ENCODE measurements at places on chromosomes 1 and 21. TPM values are rescaled to one million over a fixed set of nuclear protein-coding genes. Genes with fewer than 3 reads are reported as not detected.
A peak's percentile ranks its signal among the peaks of the same experiment; 100 is the strongest.

GRCh38 chr1:248852481-248853405 lies 6.1 kb downstream of the ZNF692 start:
- no peak for DNase-seq

DNA sequence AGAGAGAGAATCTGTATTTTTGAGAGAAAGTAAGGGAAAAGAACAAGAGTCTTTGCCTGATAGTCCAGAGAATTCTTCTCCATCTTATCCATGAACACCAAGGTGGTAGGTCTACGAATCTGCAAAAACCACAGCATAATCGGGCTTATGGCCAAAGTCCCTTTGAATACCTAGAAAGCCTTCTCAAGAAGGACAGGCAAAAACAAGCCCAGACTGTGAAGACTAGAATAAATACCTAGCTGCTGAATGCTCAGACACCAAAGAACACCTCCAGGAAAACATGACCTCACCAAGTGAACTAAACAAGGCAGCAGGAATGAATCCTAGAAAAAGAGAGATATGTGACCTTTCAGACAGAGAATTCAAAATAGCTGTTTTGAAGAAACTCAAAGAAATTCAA lies 79.2 kb downstream of the HFM1 start:
- DNase-seq = peak; percentile 62

- no peak for DNase-seq
Observed at GRCh38 chr1:119653839-119654170, 5.7 kb upstream of the ZNF697 start.

DNA sequence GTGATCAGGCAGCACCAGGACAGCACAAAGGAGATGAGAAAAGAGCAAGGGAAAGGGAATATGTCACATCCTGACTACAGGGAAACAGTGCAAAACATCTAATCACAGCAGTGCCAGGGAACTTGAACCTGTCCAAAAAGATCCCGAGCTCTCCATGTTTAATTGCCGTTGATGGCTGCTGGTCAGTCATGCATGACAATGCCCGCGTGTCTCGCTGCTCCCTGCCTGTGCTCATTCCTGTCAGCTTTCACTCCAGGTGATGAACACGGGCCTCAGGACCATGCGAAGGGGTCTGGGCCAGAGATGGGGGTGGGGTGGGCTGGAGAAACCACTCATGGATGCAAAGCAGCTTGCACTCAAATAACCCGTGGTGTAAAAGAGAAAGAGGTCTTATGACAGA lies 287.0 kb downstream of the GPATCH2 start:
- no peak for DNase-seq

- no peak for DNase-seq
Observed at GRCh38 chr1:107840725-107841124, 124.3 kb downstream of the VAV3 start.

- DNase-seq = peak; percentile 61
Observed at GRCh38 chr1:201888282-201889089, at the start of gene SHISA4. SHISA4 (plus strand) TSS chr1:201888898; CDS start chr1:201888995, 97 bp downstream.

DNA sequence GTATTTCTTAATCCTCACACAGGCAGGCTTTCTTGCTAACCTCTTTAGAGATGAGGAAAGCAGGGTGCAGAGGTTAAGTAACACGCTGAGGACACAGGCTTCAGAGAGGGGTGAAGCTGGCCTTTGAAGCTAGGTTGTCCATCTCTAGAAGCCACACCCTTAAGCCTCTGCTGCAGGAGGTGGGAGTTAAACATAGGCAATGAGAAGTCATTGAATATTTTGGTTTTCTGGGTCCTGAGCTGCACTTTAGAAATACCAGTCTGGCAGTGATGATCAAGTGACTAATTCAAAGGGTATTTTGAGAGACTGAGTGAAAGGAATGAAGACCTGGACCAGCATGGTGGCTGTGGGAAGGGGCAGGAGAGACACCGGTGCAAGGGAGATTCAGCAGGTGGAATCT lies 9.9 kb downstream of the KCNJ15 start:
- DNase-seq = no peak

- no peak for DNase-seq
Observed at GRCh38 chr1:150596976-150597375, 17.6 kb upstream of the MCL1 start.

- DNase-seq = peak; percentile 43
Observed at GRCh38 chr1:161439280-161440232, 65.7 kb upstream of the FCGR2A start.

DNA sequence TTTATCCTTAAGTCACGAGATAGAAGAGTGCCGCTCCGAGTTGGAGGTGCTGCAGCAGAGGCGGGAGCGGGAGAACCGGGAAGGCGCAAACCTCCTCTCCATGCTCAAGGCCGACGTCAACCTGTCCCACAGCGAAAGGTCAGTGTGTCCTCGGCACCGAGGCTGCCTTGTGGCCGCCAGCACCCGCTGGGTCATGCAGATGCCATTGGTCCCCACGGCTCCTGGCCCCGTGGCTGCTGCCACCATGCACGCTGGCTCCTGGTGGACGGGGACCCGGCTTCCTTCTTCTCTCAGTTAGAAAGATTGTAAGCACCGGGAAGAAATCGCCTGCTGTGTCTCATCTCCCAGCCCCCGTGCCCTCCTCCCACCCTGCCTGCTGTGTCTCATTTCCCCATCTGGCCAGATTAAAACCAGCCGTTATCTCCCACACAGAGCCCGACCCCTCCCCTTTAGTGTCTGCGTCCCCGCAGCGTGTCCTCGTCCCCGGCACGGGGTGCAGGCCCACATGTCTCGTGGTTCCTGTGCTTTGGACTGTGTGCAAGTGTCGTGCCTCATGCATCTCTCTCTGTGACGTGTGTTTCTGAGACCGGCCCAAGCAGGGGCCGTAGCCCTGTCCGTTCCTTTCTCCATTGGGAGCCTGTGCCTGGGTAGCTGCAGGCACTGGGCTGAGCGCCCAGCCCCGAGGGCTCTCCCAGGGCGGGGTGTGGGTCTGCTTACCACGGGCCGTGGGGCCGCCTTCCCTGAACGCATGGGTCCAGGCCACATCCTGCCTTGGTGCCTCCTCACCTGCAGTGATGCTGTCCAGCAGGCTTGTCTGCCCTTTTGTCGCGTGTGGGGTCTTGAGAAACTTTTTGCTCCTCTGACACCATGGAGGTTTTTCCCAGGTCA lies 62.1 kb downstream of the PCNT start:
- DNase-seq = no peak

DNA sequence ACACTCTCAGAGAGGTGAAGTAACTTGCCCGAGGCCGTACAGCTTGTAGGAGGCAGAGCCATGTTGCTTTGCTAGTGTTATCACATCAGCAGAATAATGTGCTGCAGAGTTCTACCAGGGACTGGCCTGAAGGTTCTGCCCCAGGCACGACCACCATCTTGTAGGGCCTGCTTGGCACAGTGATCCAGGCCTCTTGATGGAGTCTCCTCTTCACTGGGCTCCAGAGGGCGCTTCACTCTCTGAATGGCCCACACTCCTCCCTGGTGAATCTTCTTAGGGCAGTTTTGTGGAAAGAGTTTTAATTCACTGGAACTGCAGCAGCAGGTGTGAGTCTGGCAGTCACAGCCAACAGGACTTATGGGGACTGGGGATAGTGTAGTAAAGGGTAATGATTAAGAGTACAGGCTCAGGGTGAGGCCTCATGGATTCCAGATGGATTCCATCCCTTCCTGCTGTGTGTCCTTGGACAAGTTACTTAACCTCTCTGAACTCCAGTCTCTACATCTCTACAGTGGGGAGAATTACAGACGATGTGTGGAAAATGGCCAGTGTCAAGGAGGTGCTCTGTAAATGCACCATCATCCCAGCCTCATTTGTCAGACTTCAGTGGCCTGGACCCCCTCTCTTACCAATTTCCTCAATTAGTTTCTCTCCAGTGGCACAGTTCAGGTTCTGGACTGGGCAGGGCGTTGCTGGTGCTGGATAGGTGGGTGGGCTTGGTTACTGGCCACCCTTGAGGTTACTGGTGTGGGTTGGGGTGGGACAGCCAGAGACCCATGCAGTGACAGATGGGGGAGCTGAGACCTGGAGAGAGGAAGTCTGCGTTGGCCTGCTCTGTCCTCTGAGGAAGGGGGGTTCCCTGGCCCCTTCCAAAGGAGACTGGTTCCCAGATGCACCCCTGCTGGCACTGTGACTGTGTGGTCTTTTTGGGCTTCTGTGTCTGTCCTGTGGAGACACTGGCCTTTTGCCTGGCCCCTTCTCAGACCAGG lies 45.9 kb upstream of the CSF3R start:
- DNase-seq = no peak

DNA sequence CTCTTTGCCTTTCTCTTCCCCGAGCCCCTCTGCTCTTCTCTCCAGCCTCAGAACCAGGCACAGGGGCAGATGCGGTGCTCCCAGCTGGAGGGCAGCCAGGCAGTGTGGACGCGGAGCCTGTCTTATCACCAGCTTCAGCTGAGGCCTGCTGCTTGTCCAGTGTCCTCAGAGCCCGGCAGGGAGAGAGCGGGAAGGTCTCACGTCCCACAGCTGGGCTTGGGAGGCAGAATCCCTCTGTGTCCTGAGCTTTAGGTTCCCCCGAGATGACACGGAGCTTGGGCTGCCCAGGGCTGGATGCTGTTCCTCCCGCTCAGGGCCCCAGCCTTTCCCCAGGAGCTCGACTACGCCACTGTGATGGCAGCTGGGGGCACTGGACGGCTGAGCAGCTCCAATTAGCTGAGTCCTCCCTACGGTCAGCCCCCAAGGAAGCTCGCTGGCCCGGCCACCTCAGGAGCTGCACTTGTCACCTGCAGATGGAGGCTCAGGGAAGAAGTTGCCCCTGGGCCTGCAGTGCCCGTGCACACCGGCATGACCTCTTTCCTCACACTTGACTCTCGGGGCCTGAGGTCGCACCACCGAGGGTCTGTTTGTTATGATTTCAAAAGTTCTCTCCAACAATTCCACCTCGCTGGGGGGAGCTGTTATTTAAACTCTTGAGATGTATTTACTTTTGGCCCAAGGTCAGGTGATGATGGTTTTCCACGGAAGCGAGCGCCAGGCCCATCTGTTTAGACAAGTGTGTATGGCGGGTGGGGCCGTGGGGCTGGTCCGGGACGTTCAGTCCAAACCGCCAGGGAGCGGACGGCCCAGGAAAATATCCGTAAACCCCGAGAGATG lies 127.3 kb downstream of the SIK1 start:
- no peak for DNase-seq

DNA sequence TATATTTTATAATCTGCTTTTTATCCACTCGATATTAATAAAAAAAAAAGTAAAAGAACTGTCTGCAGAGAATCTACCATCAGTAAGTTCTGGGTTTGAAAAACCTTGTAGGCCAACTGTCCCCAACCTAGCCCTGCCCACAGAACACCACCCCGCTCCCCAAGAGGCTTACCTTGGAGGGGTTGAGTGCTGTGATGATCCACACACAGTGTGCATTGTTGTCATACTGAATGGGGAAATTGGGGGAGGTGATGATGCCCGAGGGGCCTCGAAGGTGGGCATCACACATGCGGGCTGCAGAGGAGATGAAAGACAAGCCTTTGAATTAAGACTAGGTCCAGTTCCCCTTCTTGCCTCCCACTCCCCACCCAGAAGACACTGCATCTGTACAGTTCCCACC lies 53.3 kb upstream of the HMGB4 start:
- DNase-seq = no peak

DNA sequence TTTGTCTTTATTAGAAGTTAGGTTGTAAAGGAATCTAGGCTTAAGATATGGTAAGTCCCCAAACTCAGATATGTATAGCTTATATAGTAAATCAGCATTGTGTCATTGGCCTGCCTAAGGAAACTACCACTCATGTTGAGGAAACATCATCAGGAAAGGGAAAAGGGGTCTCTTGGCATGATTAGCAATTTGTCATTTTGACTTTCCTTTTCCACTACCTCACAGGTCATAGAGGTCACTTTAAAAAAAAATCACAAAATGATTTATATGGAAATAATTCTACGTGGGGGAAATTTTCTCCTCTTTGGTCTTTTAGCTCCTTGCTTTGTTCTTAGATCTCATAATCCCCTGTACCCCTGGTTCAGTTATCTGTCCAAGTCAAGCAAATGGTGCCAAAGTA lies 213.5 kb downstream of the RPS6KC1 start:
- DNase-seq = no peak

DNA sequence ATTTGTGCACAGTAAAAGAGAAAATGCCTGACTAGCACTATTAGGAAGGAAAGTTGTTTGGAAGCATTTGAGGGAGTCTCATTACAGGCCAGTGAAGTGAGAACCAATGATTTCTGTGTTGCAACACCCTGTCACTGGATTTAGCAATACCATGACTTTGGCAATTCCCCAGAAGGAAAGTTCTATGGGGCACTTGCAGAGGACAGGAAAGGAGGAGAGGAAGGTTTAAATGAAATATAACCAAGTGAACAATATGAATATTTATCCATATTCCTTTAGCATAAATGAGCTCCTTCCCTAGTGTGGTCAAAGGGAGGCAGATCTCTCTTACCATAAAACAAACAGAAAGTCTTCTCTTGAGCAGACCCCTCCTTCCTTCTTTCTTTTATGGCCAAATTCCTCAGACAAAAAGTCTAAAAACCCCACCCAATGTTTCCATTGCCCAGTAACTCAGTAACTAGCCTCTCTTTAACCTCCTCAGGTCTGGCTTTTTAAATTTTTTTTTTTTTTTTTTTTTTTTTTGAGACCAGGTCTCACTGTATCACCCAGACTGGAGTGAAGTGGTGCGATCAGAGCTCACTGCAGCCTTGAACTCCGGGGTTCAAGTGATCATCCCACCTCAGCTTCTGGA lies 5.5 kb downstream of the TLR5 start:
- DNase-seq = peak; percentile 70

DNA sequence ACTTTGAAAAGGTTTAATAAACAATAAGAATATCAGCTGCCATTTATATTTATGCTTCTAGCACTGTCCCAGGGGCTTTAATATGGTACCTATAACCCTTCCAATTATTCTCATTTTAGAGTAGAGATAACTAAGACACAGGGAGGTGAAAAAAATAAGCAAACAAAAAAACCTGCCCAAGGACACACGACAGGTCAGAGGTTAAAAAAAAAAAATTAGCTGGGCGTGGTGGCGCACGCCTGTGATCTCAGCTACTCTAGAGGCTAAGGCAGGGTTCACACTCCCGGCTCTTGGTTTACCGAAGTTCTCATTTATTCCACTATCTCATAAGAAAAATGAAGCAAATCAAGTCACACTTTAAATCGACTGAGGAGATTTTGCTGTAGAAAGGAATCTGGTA lies 34.7 kb upstream of the CNN3 start:
- DNase-seq = no peak

LCA5L gene
- polyA plus RNA-seq = 0.56 TPM

TMEM81 gene
- 1.9 TPM for polyA plus RNA-seq

HES2 gene
- 29.0 TPM for polyA plus RNA-seq

DRAXIN gene
- 0.07 TPM for polyA plus RNA-seq

SLAMF6 gene
- not detected for polyA plus RNA-seq

ITLN1 gene
- not detected for polyA plus RNA-seq

OR2L8 gene
- polyA plus RNA-seq = not detected

PTGS2 gene
- 13.5 TPM for polyA plus RNA-seq

HRNR gene
- not detected for polyA plus RNA-seq

RHCE gene
- 0.32 TPM for polyA plus RNA-seq

KIF14 gene
- polyA plus RNA-seq = 5.3 TPM

PPIAL4G gene
- polyA plus RNA-seq = not detected

PTPRU gene
- 29.4 TPM for polyA plus RNA-seq

CXADR gene
- polyA plus RNA-seq = 10.1 TPM

TNFAIP8L2 gene
- polyA plus RNA-seq = not detected
